ENCODE measurements at places on chromosomes 3 and 15.

DNA sequence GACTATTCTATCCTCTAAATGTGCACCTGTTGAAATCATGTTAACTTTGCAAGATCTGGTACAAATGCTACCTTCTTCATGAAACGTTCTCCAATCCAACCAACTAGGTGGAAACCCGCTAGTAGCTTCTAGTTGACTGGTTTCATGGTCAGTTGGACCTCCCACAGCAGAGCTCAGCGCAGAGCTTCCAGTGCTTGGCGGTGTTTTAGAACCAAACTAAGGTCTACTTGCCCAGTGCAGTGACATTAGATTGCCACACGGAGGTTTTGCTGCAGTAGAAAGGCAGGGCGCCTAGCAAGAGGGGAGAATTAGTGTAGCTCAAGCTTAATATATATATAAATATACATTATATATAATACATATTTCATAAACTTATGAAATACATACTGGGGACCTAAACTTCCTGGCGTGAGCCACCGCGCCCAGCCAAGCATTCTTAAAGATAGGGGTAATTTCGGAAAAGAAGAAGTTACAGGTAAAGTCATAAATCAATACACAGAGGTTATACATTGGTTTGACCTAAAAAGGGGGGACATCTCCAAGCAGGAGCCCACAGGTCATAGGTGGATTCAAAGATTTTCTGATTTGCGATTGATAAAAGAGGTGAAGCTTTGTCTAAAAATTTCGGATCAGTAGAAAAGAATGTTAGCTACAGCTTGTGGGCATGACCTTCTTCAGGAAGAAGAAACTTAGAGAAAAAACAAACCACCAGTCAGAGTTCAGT lies 2.1 kb upstream of the OXSR1 start:
- no peak for DNase-seq

- DNase-seq: no peak
These were observed 993 bp upstream of the GRAMD2A start for GRCh38 chr15:72198356-72199204.

- DNase-seq: no peak
These were observed 746.7 kb downstream of the NAALADL2 start for GRCh38 chr3:175605851-175606250.

GRCh38 chr3:197197334-197197733 lies 101.1 kb downstream of the DLG1 start:
- no peak for DNase-seq

- no peak for DNase-seq
These were observed 40.0 kb downstream of the ATP2C1 start for GRCh38 chr3:130933801-130934345.

DNA sequence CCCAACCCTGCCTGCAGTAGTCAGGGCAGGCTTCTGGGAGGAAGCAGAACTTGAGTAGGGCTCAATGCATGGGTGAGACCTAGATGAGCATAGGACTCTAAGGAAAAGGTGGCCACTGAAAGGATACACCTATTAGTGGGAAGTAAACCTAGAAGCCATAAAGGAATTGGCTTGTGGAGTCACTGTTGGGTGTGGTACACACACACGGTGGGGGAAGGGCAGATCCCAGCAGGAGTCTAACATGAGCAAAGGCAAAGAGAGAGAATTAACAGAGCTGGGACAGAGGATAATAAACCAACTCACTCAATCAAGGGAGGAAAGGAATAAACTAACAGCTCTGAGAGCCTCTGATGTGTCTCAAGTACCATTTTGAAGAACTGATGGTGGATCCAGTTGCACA lies 23.1 kb downstream of the DAPK2 start:
- no peak for DNase-seq

DNA sequence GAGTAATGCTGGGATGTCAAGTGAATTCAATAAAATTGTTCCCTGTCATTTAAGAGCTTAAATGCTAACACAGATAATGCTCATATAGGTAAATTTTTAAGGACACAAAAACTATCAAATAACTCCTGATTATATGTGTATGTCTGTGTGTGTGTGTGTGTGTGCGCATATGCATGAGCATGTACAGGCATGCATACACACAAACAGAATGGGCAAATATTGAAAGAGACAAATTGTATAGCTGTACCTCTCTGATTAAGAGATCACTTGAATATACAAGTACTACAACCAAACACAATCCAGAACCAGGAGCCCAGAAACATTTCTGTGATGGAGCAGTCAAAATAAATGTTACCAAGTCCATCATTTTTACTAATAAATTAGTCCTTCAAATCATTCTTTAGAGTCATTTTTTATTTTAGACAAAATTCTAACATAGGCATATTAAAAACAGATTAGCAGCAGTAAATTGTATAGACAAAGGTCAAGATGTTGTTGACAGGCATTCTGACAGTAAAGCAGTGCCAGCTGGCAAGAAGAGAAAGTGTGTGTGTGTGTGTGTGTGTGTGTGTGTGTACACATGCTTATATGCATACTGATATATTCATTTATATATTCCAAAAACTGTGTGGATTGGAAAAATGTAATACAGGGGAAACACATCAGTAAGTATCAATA lies 145.3 kb downstream of the CD47 start:
- no peak for DNase-seq

Data from activated gamma-delta T cell treated with anti-CD3 and anti-CD28 coated beads, Interleukin-2, amount 50 U/mL, for 16 hours (primary cell).